Cerebellum (tissue), 4 donors: ENCODE measurements at places on chromosomes 3 and 15. TPM values are rescaled to one million over a fixed set of nuclear protein-coding genes. Genes with fewer than 3 reads are reported as not detected.

GRCh38 chr3:193831495-193832455, 238.8 kb downstream of the OPA1 start:
- peak; percentile 21 for DNase-seq

DNA sequence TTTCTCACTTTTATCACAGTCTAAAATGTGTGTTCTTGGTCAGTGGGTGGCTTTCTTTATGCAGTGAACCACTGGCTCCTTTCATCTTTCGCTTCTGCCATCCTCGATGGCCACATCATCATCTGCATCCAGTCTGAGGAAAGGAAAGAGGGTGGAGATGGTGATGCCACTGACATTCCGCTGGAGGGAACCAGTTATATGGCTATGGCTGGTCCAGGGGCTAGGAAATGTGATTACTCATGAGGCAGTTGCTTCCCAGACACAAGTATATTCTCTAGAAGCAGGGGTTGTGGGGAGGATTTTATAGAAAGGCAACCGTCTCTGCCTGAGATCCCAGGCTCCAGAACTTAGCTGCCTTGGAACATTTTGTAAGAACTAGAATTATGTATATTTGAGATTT, 246.7 kb upstream of the AZI2 start:
- no peak for DNase-seq

DNA sequence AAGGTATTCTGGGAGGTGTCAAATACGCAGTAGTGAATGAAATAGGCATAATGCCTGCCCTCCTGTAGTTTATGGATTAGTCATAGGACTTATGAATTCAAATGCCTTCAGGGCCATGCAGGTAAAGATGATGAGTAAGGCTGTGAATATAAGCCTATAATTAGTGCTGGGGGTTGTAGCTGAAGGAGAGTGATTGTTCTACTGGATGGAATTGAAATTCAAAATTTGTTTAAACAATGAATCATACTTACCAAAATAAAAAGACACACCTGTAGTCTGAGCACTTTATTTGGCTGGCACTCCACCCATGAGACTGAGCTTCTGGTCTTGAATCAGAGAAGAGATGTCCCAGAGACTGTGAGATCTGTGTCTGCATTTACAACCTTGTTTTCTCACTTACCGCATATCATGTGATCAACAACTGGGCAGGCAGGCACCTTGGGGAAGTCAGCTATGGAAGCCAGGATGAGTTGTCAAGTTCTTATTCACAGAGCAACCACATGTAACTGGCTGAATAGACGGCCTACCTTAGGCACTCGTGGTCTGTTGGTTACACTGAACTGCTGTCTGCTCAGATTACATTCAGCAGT, 291.8 kb downstream of the NAALADL2 start:
- no peak for DNase-seq

- DNase-seq, result no peak
These were observed 59.8 kb downstream of the TP53BP1 start for GRCh38 chr15:43433165-43433564.

DNA sequence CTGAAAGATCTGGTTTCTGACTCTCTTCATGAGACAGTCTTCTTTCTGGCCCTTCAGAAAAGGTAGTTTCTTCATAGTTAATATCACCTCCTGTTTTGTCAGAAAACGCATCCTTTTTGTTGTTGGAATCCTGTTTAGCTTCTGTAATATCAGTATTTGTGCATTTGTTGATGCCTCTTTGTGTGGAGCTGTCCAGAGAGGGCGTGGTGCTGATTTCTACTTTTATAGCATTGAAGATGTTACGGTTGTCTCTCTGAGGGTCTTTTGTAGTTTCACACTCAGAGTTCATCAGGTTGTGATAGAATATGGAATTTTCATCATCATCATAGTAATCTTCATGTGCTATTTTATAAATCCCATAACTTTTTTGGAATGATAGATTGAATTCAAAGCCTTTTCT, 8.9 kb downstream of the GPR149 start:
- DNase-seq, result no peak

DNA sequence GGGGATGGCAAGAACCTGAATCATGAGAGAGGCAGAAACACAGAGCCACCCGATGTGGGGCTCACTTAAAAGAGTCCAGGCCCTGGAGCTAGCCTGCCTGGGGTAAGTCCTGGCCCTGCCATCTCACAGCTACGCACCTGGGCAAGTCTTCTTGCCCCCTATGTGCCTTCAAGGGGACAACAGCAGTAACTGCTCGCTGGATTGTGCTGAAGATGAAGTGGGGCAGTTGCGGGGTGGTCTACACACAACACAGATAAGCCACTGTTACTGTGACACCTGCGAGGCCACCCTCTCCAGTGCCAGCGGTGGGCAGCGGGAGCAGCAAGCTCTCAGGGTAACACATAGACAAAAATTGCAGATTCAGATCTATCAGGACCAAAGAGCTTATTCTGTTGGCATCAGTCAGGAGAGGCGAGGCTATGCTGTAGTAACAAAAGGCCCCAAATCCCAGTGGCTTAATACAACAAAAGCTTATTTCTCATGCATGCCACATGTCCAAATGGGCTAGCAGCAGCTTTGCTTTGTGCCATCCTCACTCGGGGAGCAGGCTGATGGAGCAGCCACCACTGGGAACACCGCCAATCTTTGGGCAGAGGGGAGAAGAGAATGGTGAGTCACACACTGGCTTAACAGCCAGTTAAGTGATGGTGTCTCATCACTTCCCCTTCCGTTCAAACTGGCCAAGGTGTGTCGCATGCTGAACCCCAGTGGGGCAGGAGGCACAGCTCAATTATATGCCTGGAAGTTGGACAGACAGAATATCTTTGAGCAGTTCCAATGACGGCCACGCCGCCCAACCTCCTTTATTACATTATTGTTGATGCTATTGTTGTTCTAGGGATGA, 78.3 kb downstream of the WNT7A start:
- no peak for DNase-seq

GRCh38 chr3:146468234-146468633, 1.1 kb downstream of the PLSCR2 start:
- no peak for DNase-seq

DNA sequence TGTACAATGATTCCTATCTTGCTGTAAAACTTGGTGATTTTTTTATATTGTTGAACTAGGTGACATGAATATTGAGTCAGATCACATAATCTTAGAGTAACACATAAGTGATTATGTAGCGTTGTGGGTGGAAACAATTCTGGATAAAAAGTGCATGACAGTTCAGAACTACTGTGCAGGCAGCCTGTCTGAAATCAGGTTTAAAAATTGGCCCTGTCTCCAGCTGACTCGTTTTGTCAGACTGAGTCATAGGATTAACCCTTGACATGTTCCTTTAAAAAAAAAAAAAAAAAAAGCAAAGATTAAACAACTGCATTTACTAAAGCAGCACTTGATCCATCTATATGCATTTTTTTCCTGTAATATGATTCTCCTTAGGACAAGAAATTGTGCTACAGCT, 160.0 kb upstream of the CGNL1 start:
- no peak for DNase-seq

- no peak for DNase-seq
These were observed 7.5 kb downstream of the UBE2Q2 start for GRCh38 chr15:75850708-75851107.

- DNase-seq, result no peak
These were observed 140.4 kb downstream of the SLC9A9 start for GRCh38 chr3:143707848-143708247.

DNA sequence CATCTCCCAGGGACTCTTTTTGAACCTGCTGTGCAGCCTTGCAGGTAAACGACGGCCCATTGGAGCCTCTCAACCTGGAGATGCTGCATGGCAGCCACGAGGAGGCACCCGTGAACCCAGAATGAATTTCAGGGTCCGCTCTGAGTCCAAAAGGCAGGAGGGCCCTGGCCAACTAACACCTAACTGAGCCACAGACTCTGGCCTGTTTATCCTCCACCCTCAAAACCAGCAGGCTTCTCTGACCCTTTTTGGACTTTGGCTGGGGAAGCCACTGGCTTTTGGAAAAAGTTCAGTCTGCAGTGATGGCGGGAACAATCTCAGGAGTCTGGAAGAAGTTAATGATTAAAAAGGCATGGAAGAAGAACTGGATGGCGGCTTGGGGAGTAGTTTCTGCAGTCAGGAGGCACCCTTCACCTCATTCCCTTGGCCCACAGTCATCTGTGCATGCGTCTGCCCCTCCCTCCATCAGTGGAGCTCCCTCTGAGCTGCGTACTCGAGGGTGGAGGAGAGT, 4.1 kb downstream of the PXYLP1 start:
- no peak for DNase-seq

GRCh38 chr3:21942328-21942727, 191.3 kb upstream of the ZNF385D start:
- peak; percentile 60 for DNase-seq

- no peak for DNase-seq
These were observed 137.4 kb downstream of the GAP43 start for GRCh38 chr3:115760716-115761115.

- DNase-seq, result no peak
These were observed 55.7 kb downstream of the SYNPR start for GRCh38 chr3:63333815-63334214.

- DNase-seq, result no peak
These were observed 3.6 kb downstream of the CYB561D2 start for GRCh38 chr3:50354186-50354764.

GRCh38 chr3:37103103-37103808, 71.1 kb downstream of the LRRFIP2 start:
- DNase-seq, result no peak

NIT2 gene
- 18.2 TPM for total RNA-seq

SLC22A14 gene
- 0.82 TPM for total RNA-seq

CX3CR1 gene
- total RNA-seq, result 7.9 TPM

CRABP1 gene
- 9.9 TPM for total RNA-seq

GOLIM4 gene
- 36.6 TPM for total RNA-seq
